ENCODE measurements at places on chromosomes 1 and 21.

- no peak for DNase-seq
These were observed 99.7 kb downstream of the EPHB2 start for GRCh38 chr1:22810378-22810777.

DNA sequence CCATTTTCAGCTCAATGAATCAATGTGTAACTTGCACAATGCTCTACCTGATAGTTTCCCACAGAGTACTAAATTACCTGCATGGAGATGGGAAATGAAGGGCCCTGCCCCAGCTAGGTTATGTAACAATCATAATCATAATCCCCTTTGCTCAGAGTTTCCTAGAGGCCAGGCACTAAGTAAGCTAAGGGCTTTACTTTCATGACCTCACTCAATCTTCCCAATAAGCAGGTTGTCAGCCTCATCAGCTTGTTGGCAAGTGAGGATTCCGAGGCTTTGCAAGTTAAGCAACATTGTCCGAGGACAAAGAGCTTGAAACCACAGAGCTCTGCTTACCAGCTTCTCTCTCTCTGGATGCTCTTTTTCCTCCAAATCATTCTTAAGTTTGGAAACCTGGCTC, 64.1 kb upstream of the NTPCR start:
- no peak for DNase-seq

DNA sequence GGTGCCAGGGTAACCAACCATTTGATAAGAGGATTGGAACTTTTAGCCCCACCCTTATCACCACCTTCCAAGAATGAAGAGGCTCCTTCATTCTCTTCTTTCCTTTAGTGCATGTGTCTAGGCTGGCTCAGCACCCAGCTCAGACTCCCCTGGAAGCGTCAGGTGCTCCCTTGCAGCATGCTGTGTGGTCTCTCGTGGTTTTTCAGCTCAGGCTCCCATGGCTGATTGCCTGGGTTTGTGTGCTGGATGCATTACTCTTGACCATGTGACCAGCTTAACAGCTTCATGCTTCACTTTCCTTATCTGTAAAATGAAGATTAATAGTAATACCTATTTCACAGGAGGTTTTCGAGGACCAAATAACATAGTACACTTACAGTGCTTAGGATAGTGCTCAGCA, 198.4 kb downstream of the HHAT start:
- no peak for DNase-seq

GRCh38 chr1:177256153-177257075, 85.7 kb downstream of the BRINP2 start:
- peak; percentile 60 for DNase-seq

All from upper lobe of left lung (tissue), 6 donors.